ENCODE measurements at places on chromosomes 6 and 20.
A peak's percentile ranks its signal among the peaks of the same experiment; 100 is the strongest.

DNA sequence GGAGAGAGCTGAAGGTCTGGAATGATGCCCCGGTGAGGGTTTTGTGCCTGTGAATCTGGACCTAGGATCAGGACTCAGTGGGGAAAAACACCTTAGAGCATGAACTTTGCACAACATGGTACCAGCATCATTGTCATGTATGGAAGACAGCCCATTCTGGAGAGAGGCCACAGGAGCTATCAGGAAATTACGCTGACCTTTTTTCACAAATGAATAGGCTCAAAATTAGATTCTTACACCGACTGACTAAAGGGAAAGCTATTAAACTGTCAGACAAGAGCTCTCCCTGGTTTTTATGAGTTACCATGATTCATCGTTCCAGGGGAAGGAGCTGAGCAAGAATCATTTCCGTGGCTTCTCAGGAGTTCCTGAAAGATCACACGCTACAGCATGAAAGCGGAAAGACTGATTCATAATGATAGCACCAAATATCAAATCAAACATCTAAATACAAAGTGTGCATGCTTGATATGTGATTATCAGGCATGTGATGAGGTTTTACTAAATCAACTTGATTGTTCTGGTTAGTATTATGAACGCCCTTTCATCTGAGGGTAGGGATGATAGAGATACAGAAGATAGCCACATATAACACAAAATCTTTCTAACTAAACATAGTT, 224.9 kb upstream of the SMLR1 start:
- DNase-seq, result no peak

GRCh38 chr6:39947611-39948068, 13.4 kb upstream of the MOCS1 start:
- no peak for DNase-seq

- no peak for DNase-seq
Observed at GRCh38 chr20:7199861-7200260, 432.4 kb downstream of the BMP2 start.

DNA sequence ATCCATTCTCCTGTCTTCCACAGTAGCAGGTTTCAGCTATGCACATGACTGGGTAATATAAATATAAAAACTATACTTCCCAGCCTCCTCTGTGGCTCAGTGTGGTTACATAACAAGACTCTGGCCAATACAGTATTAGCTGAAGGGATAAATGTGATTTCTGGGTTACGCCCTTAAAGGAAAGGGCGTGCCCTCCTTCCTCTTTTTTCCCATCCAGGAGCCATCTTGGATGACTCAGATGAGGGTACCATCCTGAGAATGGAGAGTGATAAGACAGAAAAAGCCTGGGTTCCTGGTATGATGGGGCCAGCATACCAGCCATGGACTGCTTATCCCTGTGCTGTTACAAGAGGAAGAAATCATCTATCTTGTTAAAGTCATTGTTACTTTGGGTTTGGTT, 123.3 kb downstream of the NFATC2 start:
- no peak for DNase-seq

DNA sequence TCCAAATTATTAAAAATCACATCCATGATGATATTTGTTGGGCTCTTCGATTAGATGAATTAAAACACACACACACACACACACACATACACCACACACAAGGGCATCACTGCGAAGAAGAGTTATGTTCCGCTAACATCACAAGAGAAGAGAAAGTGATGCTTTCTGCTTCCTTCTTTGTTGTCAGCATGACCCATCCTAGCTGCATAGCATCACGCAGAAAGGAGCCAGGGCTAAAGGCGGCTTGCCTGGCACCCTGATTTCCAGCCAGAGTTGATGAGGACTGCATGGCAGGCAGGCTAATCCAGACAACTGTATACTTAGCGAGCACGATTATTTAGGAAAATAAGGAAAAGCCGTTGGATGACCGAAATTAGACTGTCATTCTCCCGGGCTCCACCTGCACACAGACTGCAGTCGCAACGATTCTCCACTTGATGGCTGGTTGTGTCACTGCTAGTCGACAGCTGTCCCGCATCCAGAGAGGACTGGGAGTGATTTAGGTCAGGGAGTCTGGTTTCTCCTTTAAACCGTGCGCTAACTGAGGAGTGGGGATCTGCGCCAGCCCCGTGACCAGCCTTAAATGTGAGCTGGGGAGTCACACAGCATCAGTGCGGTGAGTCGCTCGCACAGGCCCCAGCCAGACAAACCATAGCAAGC, 70.6 kb upstream of the SOX4 start:
- no peak for DNase-seq

GRCh38 chr6:143501851-143502250, 9.7 kb downstream of the FUCA2 start:
- no peak for DNase-seq

GRCh38 chr6:91106083-91106482, 519.2 kb upstream of the MAP3K7 start:
- no peak for DNase-seq

- DNase-seq, result no peak
Observed at GRCh38 chr6:113359155-113360140, 497.7 kb upstream of the MARCKS start.

GRCh38 chr6:131061041-131061750, 1.8 kb downstream of the EPB41L2 start:
- DNase-seq, result no peak

GRCh38 chr6:89110284-89110683, 7.6 kb downstream of the SRSF12 start:
- no peak for DNase-seq

GRCh38 chr6:131949620-131949908, 1.6 kb downstream of the CCN2 start:
- no peak for DNase-seq

DNA sequence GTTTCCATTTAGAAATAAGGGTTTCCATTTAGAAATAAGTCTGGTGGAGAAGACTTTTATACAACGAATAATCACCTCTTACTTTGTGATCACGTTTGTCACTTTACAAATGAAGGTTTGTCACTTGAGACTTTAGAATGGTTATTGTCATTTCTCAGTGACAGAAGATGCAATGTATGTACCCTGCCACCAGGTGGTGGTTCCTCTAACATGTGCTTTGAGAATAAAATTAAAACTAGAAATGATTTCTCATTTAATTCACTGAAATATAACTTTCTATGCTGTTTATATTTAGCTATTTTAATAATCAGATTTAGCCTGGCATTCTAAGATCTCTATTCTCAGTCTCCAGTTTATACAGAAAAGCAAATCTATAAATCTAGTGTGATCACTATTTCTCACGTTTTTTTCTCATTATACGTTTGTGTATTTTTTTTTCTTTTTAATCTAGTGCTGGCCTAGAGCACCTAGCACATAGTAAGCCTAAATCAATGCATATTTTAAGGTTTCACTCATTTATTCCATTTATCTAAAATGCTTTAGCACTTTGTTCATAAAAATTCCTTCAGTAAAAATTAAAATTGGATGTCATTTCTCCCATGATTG, 57.4 kb upstream of the TFAP2D start:
- DNase-seq, result no peak

GRCh38 chr6:139251691-139252390, 40.0 kb downstream of the TXLNB start:
- DNase-seq, result no peak

DNA sequence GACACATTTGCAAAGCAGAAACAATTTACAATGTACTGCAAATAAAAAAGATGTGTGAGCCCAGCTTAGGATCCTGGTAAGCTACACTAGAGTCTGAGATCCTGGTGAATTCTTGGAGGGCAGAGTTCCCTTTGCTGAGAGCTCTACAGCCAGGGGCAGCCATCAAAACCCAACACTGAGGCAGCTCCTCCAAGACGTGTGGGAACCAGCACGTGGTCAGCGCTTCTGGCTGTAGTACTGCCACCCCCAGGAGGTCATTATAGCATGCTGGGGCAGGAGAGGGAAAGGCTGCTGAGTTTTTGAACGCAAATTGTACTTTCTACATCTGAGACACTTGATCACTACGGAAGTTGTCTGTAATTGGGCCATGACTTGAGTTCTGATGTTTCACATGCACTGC, 131.5 kb downstream of the INSM1 start:
- DNase-seq, result no peak

- DNase-seq, result no peak
Observed at GRCh38 chr6:90217506-90218127, 79.0 kb downstream of the BACH2 start.

DNA sequence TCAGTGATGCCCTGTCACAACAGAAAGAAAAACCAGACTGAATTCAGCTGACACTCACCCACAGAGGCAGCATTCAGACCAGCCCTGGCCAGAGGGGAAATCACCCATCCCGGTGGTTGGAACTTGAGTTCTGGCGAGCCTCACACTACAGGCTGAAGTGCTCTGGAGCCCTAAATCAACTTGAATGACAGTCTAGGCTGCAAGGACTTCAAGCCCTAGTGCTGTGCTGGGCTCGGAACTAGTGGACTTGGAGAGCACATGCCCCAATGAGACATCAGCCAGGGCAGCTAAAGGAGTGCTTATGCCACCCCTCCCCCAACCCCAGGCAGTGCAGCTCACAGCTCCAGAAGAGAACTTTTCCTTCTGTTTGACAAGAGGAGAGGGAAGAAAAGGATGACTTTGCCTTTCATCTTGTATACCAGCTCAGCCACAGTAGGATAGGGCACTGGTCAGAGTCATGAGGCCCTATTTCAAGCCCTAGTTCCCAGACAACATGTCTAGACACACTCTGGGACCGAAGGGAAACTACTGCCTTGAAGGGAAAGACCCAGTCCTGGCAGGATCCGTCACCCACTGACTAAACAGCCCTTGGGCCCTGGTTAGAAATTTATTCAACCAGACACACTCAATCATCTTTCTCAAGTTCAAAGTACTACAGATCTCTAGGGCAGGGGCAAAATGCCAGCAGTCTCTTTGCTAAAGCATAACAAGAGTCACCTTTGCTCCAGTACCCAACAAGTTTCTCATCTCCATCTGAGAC, 43.2 kb upstream of the PNRC1 start:
- no peak for DNase-seq

GRCh38 chr6:78896227-78896626, 28.9 kb downstream of the IRAK1BP1 start:
- no peak for DNase-seq

DNA sequence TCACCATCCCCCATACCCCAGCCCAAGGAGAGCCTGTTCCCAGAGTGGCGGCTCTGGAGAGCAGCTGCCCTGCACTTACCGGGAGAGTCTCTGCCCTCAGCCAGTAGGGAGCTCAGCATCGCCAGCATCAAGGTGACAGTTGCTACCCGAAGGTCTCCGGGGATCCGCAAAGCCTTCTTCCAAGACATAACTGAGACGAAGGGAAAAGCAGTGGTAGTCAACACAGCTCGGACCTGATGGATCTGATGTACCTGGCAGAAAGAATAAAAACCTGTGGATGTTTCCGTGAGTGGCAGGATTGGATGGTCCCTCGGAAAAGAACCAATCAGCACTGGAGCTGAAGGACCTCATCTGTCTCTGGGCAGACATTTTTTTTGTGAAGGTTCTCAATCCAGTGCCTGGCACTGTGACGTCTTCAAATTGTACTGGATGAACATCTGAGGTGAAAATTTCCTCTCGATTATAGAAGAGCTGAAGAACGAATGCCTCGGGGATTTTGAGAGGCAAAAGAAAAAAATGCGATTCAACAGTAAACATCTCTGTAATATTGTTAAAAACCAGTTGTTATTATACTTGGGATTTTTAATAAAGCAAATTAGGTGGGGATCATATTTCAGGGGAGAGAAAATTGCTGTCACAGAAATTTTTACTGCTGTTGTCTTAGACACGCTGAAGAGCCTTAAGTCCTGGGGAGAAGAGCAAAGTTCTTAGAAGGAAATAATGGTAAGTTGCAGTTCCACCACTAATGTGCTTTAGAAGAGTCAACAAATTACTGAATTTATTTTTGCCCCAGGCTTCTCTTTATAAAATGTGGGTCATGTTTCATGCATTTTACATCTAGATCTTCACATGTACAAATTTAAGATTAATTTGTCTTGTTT, at the start of gene HLA-DQB1:
HLA-DQB1 (minus strand) TSS at position 238 of the 881 bp plus-strand sequence; CDS start at position 188, 50 bp downstream.
- DNase-seq, result peak; percentile 23

DNA sequence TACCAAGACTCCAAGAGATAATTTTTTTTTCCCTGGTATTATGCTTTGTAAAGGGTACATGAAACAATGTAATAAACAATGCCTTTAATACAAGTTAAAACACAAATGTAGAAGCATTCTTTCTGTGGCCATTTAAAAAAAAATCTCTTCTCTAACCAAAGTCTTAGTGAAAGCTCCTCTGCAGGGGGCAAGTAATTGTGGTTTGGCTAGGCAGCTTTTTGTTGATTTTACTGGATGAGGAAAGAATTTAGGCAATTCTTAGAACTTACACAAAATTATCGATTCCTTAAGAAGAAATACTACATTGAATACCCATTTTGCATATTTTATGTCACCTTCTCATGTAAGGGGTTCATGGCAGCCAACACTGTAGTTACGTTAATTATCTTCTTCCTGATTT, 12.4 kb downstream of the TFB1M start:
- no peak for DNase-seq

DNA sequence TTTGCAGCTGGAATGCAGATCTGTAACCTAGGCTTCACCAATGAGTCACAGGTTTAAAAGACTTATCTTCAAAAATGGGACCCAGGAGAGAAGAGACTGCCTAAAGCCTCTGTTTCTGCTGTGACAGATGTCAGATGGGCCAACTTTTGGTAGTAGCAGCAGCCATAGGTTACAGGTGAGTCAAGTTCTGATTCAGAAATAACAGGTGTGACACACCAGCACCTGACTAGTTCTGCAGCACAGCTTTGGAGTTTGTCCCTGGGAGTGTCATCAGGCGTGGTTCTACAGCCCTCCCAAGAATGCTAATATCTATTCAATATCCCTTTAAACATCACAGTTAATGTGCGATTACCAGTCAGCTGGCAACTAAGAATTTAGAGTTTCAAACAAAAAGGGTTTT, 121.9 kb upstream of the BTN3A2 start:
- no peak for DNase-seq

DNA sequence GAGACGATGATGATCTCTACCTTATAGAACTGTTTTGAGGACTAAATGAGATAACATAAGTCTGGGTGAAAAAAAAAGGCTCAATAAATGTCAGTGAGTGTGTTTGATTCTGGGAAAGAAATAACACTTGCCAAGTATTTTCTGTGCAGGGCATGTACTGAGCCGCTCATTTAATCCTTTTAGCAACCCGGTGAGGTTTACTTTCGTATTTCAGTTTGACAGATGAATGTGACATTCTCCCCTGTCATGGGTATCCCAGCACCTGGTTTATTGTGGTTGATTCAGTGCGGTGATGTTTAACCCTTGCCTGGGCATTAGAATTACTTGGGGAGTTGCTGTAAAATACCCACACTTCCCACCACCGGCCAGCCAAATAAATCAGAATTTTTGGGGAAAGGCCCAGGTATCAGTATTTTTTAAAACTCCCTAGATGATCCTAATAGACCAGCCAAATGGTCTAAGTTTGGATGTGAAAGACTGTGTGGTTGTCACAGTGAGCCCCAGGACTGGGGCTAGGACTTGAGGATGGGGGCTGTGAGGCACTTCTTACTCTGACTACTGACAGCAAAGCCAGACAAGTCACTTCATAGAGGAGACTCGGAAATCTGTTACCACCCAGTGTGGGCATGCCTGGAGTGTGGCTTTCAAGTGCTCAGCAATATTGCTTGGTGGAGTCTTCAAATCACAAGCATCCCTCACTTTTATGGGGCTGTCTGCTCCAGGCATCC, 100.2 kb upstream of the KCNG1 start:
- no peak for DNase-seq

- DNase-seq, result no peak
Observed at GRCh38 chr6:121395736-121396135, 39.7 kb upstream of the GJA1 start.

- no peak for DNase-seq
Observed at GRCh38 chr20:44355498-44356352, at the start of gene HNF4A. TSS of gene HNF4A (plus strand) at chr20:44355699. CDS start at chr20:44355805, 106 bp downstream.

GRCh38 chr6:169368200-169368599, 114.6 kb upstream of the THBS2 start:
- DNase-seq, result no peak
